ENCODE measurements at places on chromosomes 1 and 21.

- no peaks in the 10 kb centered on the region for H3K4me1 ChIP-seq
- H3K36me3 ChIP-seq, result no peaks in the 10 kb centered on the region
- no peak for DNase-seq
- H3K27ac ChIP-seq, result no peak overlapping the region
Measured at GRCh38 chr1:201696217-201696761, 132.7 kb upstream of the IPO9 start.

DNA sequence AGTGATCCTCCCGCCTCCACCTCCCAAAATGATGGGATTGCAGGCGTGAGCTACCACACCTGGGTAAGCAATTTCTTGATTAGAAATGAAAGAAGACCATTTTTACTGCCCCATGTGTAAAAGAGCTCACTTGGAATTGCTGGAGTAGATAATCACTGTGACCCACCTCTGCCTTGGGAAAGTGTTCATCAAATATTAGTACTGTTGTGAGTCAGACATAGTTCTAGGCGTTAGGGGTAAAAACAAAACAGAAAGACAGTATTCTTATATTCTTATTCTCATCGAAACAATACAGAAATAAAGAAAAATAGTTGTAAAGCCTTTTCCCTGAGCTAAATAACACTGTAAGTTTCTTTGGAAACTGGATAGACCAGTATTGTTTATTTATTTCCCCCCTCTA is 36.2 kb downstream of the CELF3 start:
- H3K4me1 ChIP-seq, result no peaks in the 10 kb centered on the region
- DNase-seq, result no peak
- H3K27ac ChIP-seq, result no peak overlapping the region
- no peaks in the 10 kb centered on the region for H3K27me3 ChIP-seq
- peaks cover 49% of the 10 kb centered on the region for H3K36me3 ChIP-seq

GRCh38 chr1:197367627-197368026 is 99.6 kb downstream of the CRB1 start:
- H3K4me1 ChIP-seq, result no peaks in the 10 kb centered on the region
- H3K27me3 ChIP-seq, result no peaks in the 10 kb centered on the region
- no peaks in the 10 kb centered on the region for H3K36me3 ChIP-seq
- DNase-seq, result no peak
- no peak overlapping the region for H3K4me3 ChIP-seq

DNA sequence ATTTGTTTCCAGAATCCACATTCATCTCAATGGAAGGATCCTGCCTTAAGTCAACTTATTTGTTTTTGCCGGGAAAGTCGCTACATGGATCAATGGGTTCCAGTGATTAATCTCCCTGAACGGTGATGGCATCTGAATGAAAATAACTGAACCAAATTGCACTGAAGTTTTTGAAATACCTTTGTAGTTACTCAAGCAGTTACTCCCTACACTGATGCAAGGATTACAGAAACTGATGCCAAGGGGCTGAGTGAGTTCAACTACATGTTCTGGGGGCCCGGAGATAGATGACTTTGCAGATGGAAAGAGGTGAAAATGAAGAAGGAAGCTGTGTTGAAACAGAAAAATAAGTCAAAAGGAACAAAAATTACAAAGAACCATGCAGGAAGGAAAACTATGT is 2.6 kb downstream of the GADD45A start:
- peaks cover 41% of the 10 kb centered on the region for H3K36me3 ChIP-seq
- H3K4me3 ChIP-seq, result peak overlapping the region; percentile 5
- H3K4me1 ChIP-seq, result peaks cover 41% of the 10 kb centered on the region
- H3K27ac ChIP-seq, result no peak overlapping the region
- no peak for DNase-seq

DNA sequence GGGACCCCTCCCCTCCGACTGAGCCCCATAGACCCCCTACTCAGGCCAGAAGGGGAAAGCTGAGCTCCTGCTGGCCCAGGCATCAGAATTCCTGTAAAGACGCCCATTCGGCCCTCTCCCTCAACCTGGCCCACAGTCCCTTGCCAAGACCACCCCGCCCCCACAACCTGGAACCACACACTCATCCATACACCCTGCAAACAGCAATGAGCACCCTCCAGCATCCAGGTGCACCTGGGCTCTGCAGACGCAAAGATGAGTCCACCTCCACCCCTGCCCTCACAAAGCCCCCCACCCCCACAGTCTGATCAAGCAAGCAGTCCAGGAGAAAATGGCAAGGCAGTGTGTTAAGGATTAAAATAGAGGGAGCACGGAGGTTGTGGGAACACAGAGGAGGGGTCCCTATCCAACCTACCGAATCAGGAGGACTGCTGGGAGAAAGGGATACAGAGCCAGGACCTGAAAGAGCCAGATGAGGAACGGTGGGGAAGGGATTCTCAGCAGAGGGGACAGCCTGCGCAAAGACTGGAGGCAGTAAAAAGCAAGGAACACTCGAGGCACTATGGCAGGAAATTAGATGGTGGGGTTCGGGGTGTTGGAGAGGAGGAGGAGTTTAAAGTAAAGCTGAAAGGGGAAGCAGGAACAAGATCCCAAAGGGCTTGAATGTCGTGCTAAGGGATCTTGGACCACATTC is 67.3 kb upstream of the LAPTM5 start:
- H3K4me1 ChIP-seq, result peaks cover 17% of the 10 kb centered on the region
- peak overlapping the region; percentile 28 for H3K4me3 ChIP-seq
- no peak for DNase-seq
- H3K36me3 ChIP-seq, result no peaks in the 10 kb centered on the region
- H3K27me3 ChIP-seq, result peaks cover 69% of the 10 kb centered on the region

DNA sequence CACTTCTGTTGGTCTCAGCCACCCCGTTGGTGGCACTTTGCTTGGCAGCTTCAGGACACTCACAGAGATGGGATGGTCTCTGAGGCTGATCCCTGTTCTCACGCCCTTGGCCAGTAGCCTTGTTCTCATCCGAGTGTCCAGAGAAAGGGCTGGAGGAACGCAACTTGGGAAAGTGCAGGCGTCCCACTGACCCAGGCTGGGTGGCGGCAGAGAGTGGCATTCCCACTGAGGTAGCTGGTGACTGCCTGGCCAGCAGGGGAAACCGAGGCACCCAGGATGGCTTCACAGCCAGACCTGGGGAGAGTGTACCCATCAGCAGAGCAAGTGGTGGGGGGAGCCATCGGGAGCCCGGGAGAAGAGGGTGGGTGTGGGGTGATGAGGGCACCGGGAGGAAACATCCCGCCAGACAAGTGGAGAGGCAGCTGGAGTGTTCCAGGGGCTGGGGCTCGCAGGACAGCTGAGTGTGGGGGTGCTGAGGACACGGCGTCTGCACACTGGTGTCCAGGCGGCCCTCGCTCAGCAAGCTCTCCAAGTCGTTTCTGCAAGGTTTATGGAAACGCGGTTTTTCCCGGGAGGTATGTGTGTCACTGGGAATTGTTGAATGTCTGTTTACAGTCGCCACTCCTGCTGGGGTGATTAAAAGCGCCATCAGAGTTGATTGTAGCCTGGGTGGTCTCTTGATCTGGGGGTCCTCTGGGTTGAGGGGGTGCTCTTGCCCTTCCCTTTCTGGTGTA is 97.8 kb downstream of the SIK1 start:
- H3K27me3 ChIP-seq, result no peaks in the 10 kb centered on the region
- H3K36me3 ChIP-seq, result no peaks in the 10 kb centered on the region

- DNase-seq, result no peak
- H3K4me3 ChIP-seq, result peak overlapping the region; percentile 99
- H3K27me3 ChIP-seq, result no peaks in the 10 kb centered on the region
Measured at GRCh38 chr1:13751458-13751871, 51.5 kb downstream of the PRDM2 start.

DNA sequence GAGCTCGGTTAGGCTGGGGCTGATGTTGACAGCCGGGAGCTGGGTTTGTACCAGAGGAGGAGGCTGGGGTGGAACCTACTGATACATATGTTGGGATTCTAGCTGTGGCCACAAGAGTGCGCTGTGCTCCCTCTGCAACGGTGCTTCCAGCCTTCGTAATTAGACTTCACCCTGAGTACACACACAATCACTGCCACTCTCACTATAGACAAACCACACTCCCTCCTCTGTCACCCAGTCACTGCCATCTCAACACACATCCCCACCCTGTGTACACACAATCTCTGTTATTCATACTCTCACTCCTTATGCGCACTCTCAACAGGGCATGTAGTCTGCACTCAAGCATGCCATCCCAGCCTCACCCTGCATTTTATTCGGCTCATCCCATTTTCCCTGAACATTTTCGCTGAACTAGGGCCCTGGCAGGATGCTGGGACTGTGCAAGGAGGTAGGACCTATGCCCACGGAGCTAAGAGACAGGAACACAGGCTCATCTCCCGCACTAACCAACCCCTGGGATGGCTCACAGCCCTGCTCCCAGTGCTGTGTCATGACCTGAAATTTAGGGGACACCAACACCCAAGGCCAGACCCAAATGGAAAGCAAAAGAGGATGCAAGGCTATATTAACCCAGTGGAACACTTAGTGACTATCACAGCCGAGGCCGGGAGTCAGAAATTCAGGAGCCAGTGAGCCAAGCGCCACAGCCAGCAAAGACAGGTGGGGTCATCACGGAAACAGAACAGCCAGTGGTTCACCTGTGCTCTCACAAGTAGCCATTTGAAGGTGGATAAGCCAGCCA is 5.7 kb downstream of the GJB3 start:
- no peaks in the 10 kb centered on the region for H3K36me3 ChIP-seq
- no peak overlapping the region for H3K27ac ChIP-seq
- H3K4me1 ChIP-seq, result peaks cover 13% of the 10 kb centered on the region
- peaks cover 83% of the 10 kb centered on the region for H3K27me3 ChIP-seq
- DNase-seq, result peak; percentile 74

DNA sequence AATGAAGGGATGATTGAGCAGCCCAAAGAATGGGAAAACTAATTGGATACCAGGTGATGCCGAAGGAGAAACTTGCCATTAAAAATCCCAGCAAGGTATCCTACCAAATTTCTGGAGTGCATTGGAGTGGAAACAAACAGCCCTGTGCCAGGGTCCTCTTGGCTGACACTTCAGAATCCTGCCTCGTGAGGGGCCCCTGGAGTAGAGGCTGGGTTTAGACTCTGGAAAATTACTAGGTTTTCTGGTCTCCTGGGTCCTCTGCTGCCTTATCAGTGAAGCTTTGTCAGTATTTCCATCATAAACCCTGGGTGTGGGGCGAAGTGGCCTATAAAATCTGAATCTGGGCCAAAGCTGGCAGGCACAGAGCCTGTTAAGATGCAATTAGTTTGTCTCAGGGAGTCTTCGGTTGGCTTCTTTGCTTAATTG is 289.2 kb upstream of the USP24 start:
- no peak for DNase-seq
- H3K4me1 ChIP-seq, result no peaks in the 10 kb centered on the region
- H3K36me3 ChIP-seq, result no peaks in the 10 kb centered on the region
- H3K4me3 ChIP-seq, result no peak overlapping the region
- no peak overlapping the region for H3K27ac ChIP-seq

DNA sequence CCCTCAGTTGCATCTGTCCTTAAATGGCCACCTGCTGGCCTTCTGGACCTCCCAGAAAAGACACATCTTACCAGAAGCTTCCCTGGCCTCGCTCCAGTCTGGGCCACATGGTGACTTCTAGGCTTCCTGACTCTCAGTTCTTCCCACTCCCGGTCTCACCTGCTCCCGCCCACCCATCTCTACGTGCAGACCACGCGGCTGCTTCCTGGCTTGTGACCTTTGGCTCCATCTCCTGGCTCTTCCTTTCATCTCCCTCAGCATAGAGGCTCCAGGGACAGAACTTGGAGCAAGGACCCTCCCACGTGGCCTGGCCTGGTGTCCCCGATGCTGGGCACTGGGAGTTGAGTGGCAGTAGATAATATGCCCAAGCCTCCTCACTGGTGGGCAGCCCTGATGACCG is 124.9 kb upstream of the IRF2BP2 start:
- H3K27me3 ChIP-seq, result no peaks in the 10 kb centered on the region
- no peak for DNase-seq
- H3K27ac ChIP-seq, result no peak overlapping the region
- H3K4me1 ChIP-seq, result peaks cover 46% of the 10 kb centered on the region
- H3K4me3 ChIP-seq, result no peak overlapping the region

GRCh38 chr1:26833432-26834405 is 7.2 kb downstream of the ZDHHC18 start:
- H3K27me3 ChIP-seq, result no peaks in the 10 kb centered on the region
- peak; percentile 82 for DNase-seq

DNA sequence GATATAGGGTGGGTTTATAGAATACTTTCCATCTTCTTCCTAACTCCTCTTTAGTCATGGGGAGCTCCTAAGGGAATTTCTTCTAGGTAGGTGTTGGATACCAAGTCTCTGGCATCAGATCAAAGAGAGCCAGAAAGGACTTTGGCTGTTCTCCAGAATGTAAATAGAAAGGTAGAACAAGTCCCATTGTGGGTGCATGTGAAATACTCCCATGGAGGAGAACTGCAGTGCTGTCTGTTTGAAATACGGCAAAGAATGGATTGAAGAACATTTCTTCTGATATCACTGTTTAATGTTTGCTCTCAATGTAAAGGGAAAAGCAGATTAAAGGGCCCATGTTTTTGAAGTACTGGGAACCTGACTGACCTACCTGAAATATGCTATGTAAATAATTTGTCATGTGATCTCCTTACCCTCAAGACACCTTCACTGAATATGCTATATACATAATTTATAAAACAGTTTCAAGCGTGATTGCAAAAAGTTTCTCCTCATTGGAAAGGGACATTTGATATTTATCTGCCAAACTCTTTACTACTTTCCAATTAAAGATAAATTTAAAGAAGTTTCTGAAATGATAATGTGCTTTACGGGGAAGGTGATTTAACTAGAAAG is 65.9 kb downstream of the LAMC1 start:
- DNase-seq, result no peak
- H3K36me3 ChIP-seq, result no peaks in the 10 kb centered on the region
- no peak overlapping the region for H3K27ac ChIP-seq
- no peak overlapping the region for H3K4me3 ChIP-seq
- peaks cover 9% of the 10 kb centered on the region for H3K27me3 ChIP-seq

DNA sequence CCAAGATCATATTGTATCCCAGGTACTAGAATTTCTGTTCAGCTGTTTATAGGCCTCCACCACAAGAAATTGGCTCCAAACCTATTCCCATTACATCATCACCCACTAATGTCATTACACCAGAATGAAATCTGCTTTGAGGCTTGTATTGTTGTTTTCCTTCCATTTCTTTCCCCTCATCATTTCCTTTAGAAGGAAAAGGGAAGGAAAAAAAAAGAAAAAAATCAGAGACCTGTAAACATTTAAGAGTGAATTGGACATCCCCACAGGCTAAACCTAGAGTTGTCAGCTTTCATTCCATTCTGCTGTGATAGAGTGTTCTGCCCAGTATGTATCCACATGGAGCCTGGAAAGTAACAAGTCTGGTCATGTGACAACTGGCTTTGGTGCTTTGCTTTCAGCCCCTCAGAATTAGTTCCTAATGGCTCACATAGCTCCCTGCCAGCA is 44.6 kb downstream of the NFYC start:
- DNase-seq, result no peak
- H3K27ac ChIP-seq, result peak overlapping the region; percentile 19
- H3K27me3 ChIP-seq, result no peaks in the 10 kb centered on the region
- H3K4me1 ChIP-seq, result peaks cover 50% of the 10 kb centered on the region
- H3K36me3 ChIP-seq, result peaks cover 44% of the 10 kb centered on the region

GRCh38 chr1:180923887-180924286 is 11.2 kb downstream of the KIAA1614 start:
- H3K27me3 ChIP-seq, result peaks cover 2% of the 10 kb centered on the region
- peaks cover 10% of the 10 kb centered on the region for H3K4me1 ChIP-seq
- H3K4me3 ChIP-seq, result no peak overlapping the region

All from activated T-cell treated with anti-CD3 and anti-CD28 coated beads, Interleukin-2, amount 50 U/mL, for 24 hours (primary cell).